Activated T-cell treated with anti-CD3 and anti-CD28 coated beads for 48 hours (primary cell): ENCODE measurements at places on chromosomes 7 and 10.

GRCh38 chr7:11458736-11459483 is 373.1 kb downstream of the THSD7A start:
- no peak for DNase-seq

- no peak for DNase-seq
These were observed 108.0 kb upstream of the YAE1 start for GRCh38 chr7:39458061-39458745.

- DNase-seq, result no peak
These were observed 43.8 kb downstream of the ARL4A start for GRCh38 chr7:12731214-12731656.

DNA sequence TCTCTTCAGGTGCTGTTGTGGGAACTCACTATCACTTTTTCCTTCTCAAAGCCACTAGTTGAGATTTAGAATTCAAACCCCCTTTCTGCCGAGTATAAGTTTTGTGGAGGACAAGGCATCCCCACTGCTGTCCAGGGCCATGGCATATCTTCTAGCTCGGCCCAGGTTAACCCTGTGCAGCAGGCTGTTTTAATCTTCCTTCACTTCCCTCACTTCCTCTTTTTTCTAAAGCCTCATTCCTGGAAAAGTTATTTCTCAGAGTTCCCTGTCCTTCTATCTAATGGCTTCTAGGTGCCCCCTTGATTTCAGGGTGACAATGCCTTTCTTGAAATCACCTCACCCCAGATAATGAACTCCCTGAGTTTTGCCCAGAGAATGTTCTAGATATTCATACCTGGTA is 222.3 kb downstream of the SNX10 start:
- DNase-seq, result no peak

DNA sequence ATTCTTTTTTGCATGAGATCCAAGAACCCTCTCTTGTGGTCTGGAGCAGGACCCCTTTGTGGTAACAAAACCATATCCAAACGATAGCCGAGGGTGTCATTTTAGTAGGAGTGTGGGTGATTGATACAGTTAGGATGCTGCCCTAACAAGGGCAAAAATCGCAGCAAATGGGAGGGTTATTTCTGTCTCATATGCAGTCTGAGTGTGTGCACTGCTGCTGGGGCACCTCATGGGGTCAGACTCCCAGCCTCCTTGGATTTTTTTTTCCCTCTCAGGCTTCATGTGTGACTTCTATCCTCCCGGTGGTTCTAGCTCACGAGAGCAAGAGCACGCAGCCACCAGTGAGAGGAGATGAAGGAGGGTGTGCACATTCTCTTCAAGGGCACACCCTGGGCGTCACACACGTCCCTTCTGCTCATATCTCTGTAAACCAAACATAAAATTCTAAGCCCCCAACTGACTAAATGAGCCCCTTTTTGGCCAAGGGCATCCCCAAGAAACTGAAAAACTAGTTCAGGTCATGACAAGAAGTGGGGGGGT is 28.6 kb upstream of the IL15RA start:
- DNase-seq, result no peak

GRCh38 chr10:17665747-17666146 is 21.8 kb downstream of the STAM start:
- no peak for DNase-seq

- DNase-seq, result no peak
These were observed 149.7 kb upstream of the AOAH start for GRCh38 chr7:36874041-36874440.

GRCh38 chr10:32379950-32380551 is 33.1 kb upstream of the EPC1 start:
- DNase-seq, result no peak

DNA sequence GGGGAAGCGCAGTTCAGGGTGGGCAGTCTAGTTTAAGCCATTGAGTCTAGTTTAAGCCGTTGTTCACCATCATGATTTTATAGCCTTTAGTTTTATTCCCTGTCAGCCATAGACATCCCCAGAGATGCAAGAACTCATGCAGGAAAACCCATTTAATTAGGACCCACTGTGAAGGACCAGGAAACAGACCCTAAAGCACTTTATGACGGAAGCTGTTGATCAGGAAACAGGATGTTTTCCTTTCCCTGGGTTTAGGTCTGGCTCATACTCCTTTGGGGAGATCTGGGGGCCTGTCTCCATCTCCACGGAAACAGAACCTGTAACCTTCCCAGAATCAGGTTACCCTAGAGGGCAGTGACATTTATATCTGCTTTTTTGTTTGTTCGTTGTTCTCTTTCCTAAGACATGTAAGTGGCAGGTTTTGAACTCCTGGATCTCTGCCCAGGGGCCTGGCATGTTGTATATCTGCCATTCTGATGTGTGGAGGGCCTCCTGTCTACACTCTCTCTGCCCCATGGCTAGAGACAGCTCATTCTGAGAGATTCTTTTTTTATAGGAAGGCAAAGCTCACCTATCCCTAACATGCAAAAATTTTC is 657.2 kb upstream of the GALNT17 start:
- DNase-seq, result no peak

DNA sequence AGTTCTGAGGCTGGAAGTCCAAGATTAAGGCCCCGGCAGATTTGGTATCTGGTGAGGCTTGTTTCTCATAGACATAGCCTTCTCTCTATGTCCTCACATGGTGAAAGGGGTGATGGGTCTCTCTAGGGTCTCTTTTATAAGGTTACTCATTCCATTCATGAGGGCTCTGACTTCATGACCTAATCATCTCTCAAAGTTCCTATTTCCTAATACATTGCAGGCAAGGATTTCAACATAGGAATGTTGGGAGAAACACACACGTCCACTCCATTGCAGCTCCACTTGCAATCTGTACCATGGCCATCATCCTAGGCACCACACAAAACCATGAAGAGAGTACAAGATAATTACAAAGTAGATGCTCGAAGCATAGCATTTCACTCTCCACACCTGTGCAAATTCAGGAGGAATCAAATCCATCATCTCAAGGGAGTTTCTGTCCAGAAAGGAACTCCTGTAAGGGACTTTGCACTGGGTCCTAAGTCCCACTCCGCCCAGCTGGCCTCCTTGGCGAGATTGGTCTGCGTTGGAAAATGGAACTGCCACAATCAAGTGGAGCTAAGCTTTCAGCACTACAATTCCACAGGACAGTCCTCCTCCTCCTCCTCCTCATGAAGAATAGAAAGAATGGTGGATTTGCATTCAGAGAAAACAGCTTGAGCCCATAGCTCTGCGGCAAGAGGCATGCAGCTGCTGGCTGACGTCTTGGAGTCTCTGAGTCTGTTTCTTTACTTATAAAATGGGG is 8.8 kb downstream of the DDC start:
- DNase-seq, result no peak

GRCh38 chr7:31648880-31649279 is 38.1 kb upstream of the PPP1R17 start:
- DNase-seq, result no peak

- no peak for DNase-seq
These were observed 7.8 kb downstream of the ATP6V0E2 start for GRCh38 chr7:149881328-149882247.

DNA sequence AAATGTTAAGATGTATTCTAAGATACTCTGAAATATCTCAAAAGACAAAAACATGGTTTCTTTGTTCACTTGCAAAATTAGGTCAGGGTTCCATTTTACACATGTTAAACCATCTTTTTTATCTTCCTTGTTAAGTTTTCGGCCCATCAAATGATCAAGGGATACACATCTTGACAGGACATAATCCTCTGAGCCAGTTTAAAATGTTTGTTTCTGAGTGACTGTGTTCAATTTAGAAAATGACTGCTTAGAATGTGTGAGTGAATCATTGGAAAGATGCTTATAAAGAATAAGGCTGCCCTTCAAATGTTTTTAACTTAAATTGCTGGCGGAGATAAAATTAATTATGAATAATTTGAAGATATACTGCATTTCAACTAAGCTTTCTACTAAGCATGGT is 95.9 kb upstream of the SLC26A5 start:
- no peak for DNase-seq

DNA sequence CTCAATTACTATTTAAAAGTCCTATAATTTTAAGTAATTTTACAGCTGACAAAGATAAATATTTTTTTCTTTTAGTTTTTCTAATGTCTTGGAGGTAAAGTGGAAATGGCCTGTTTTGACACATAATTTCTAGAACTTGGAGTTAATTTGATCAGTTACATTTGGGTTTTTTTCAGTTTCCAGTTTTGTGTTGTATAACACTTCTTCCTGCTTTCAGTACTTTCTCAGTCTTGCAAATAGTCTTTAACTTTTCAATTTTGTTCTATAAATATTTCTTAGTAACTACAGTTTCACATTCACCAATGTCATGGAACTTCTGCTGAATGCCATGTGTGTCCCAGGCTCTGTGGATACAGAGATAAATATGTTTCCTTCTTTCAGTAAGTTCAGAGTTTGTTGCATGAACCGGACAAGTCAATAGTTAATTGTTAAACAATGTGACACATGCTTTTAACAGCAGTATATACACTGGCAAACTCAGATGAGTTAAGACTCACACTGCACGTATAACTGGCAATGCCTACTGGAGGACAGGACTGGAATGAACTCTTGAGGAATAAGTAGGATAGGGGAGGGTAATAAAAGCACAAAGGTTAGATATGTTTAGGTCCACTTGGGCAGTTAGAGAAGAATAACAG is 4.6 kb downstream of the SHOC2 start:
- DNase-seq, result no peak

DNA sequence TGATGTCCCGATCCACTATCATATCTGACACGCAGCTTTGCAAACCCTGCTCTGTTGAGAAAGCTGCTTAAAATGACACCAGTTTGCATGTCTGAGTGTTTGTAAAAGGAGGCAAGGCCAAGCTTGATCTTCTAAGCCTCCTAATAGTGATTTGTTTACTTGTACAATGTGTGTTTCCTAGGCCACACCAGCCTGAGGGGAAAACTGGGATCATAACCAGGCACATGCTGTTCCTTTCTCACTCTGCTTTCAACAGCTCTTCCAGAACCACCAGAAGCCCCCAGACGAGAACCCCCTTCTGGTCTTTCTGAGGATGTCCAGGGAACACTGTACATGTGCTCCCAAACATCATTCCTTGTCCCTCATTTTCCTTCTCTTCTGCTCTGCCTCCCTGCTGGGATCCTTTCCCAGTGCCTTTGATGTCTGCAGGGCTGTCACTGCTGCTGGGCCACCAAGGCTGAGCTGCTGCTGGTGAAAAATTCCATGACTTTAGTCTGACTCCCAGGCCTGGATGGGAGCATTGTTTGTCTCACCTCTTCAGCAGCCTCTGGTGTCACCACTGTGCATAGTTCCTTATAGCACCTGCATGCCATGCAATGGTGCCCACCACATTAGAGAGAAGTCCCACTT is 4.0 kb upstream of the LGI1 start:
- DNase-seq, result no peak

- DNase-seq, result no peak
These were observed 732.4 kb downstream of the IPMK start for GRCh38 chr10:57535306-57535705.

DNA sequence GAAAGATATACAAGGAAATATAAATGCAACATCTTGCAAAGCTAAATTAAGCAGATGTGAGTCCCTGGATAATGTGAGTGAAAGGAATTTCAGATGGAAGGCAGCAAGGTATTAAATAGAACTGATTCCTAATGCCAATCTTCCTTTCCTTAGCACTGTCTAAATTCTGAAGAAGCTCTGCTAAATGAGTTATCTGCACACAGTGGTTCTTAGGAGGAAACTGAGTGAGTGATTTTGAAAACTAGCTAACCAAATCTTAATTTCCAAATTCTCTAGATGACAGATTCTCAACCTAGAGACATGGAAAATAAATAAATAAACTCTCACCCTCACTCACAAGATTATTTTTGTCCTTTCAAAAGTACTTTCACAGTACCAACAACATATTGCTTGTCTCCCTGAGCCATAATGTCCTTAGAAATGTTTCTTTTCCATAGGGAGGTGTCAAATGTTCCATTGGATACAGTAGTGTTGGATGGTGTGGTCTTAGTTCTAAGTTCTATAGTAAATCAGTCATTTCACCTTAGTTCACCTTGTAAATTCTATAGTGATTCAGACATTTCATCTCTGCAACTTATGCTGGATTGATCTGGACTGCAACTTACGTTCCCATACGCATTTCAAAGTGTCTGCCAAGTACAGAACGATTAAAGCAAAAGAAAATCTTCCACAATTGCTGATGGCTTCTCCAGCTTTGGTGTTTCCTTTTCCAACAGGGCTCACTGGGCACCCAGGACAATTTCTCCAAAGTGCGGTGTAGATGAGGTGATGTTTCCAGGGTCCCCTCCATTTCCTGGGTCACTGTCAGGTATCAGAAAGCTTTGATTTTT is 145.4 kb upstream of the FAM171A1 start:
- DNase-seq, result no peak

DNA sequence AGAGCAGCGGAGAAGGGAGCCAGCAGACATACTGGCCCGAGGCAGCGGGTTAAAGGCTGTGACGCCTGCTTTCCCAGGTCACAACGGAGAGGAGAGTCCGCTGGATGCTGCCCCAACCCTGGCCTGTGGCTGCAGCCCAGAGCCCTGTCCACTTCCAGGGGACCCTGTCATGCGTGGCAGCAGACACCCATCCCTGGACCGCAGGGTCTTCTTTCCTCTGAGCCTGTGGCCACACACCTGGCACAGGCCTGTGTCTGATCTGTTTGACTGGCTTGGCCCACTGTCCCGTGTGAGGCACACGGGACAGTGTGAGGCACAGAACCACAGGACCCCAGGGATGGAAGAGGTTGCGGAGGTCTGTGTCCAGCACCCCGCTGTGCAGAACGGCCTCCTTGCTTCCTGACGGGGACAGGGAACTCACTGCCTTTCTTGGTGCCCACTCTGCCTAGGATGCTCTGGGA is 42.4 kb downstream of the INSIG1 start:
- DNase-seq, result no peak

- no peak for DNase-seq
These were observed 25.5 kb downstream of the TMEM248 start for GRCh38 chr7:66946545-66946944.

DNA sequence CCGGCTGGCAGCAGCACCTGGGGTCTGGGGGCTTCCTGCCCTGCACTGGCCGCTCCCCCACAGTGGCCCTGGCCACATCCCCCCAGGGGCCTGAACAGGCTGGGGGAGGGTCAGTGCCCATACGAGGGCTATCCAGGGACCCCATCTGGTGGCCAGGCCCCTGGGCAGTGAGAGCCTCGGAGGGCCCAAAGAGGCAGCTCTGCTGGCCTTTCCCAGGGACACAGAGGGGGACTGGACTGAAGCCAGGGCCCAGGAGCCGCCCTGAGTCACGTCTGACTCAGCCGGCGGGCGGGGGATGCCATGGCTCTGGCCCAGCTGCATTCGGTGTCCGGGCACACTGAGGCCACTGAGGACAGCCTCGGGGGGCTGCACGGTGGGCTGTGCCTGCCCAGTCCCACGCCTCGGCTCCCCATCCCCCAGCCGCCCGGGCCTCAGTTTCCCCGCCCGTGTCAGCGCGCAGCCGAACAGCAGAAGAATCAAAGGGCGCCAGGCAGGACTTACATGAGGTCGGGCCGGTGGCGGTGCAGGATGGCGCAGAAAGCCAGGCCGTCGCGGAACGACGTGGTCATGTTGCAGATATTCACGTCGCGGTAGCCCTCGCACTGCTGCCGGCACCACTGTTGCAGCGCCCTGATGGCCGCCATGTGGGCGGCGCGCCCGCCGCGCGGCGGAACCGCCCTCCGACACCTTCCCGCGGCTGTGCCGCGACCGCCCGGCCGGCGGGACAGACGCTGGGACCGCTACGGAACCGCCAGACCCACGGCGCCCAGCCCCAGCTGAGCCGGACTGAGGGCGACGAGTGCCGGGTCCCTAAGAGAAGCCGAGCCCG is at the start of gene MICALL2:
Gene MICALL2 (minus strand): TSS at position 788 of the 829 bp plus-strand sequence. CDS start 144 bp downstream, at position 644.
- DNase-seq, result peak; percentile 21

GRCh38 chr10:71486484-71487114 is 89.9 kb downstream of the CDH23 start:
- DNase-seq, result peak; percentile 47

GRCh38 chr7:80312139-80312661 is 177.6 kb downstream of the GNAI1 start:
- no peak for DNase-seq

- DNase-seq, result no peak
These were observed 388.2 kb upstream of the CELF2 start for GRCh38 chr10:10629512-10629911.
